ENCODE measurements at places on chromosomes 1 and 21.

DNA sequence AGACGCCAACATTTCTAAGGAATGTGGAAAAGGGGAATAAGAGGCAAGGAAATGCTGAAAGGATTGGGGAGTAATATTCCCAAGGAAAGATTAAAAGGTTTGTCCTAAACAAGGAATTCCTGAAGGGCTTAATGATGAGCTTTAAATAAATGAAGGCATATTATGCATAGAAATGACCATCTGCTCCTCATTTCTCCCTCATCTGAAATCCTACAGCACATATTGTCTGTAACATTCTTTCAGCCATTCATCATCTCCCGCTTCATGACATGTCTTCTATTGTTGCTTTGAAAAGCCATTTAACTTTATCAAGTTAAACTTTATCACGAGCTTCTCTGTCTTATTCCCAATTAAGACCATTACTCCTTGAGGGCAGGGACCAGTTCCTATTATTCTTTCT lies 608.7 kb upstream of the PLXNA2 start:
- DNase-seq, result no peak

- no peak for DNase-seq
Measured at GRCh38 chr1:151533870-151534269, 6.2 kb upstream of the TUFT1 start.

- no peak for DNase-seq
Measured at GRCh38 chr1:185570962-185571361, 163.2 kb upstream of the HMCN1 start.

- no peak for DNase-seq
Measured at GRCh38 chr1:119878171-119878570, 18.1 kb downstream of the ADAM30 start.

DNA sequence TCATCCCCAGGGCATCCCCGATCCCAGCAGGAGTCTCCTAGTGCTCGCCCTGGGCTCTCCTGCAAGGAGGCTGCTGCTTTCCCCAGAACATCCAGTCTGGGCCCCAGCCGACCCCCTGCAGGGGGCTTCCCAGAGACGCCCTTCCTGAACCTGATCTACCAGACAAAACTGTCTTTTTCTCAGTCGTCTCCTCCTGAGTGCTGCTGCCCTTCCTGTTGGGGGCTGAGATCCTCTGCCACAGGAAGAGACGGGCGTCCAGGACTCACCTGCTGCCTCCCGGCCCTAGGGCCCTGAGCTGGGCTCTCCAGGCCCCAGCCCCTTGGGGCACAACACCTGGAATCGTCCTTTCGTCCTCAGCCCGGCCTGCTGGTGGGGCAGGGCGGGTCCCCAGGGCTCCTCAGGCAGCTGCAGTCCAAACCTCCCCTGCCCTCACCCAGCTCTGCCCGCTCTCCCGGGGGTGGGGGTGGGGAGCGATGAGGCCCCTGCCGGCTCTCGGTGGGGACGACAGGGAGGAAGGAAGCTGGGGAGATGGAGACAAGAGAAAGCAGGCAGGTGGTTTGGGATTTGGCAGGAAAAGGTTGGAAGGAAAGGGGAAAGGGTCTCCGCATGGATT lies 36.9 kb downstream of the TP73 start:
- no peak for DNase-seq

- no peak for DNase-seq
Measured at GRCh38 chr21:43786300-43786806, 3.0 kb upstream of the RRP1 start.

- no peak for DNase-seq
Measured at GRCh38 chr1:55593298-55593697, 378.1 kb upstream of the USP24 start.

DNA sequence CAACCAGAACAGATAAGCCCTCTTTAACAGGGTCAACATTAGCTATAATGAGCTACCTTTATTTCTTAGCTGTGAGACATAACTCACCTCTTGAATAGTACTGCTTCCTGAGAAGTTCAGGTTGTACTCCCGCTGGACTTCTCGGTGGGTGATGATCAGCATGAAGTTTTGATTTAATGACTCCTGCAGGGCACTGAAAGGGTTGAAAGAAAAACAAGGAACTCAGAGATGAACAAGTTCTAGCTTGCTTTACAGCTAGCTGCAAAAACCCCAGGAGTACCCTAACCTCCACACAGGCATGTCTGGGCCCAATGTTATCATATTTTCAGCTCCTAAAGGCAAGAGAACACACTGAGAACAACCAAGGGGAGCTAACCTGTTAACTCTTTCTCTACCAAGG lies 254.4 kb downstream of the FAF1 start:
- no peak for DNase-seq

DNA sequence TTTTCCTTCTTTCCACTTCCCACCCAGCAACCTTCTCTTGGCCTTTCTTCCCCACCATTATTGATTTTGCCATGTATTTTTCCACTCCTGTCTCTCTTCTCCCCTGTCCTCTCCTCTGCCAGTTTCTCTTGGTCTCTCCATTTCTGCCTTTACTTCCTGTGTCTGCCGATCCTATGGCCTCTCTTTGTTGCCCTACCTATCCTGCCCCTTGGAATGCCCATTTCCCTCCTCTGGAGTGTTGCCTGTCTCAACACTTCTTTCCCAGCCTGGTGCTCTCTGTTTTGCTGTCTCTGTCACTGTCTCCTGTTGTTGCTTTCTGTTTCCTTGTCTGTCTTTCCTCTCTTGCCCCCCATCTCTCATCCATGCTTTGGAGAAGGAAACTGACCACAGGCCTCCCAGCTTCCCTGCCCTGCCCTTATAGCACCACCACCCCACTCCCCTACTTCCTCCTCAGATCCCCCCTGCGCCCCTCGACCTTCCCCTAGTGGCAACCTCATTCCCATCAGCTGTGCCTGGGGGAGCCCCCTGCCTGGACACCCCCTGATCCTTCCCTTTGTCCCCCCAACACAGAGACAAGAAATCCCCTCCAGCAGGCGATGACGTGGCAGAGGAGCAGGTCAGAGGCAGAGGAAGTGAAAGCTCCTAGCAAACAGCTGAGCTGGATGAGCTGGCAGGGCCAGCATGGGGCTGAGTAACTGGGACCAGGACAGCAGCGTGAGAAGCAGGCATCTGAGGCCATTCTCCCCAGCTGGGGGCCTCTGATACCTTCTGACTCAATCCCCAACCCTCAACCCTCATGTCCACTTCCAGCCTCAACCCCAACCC lies 6.6 kb upstream of the ETV3L start:
- DNase-seq, result no peak

- peak; percentile 92 for DNase-seq
Measured at GRCh38 chr1:156060937-156061636, at the start of gene RAB25. Gene RAB25 (plus strand): TSS chr1:156061160. CDS start chr1:156061401, 241 bp downstream.

GRCh38 chr1:3272321-3273045 lies 182.0 kb upstream of the ARHGEF16 start:
- DNase-seq, result no peak

- DNase-seq, result no peak
Measured at GRCh38 chr1:117061986-117062415, 1.9 kb downstream of the TTF2 start.

DNA sequence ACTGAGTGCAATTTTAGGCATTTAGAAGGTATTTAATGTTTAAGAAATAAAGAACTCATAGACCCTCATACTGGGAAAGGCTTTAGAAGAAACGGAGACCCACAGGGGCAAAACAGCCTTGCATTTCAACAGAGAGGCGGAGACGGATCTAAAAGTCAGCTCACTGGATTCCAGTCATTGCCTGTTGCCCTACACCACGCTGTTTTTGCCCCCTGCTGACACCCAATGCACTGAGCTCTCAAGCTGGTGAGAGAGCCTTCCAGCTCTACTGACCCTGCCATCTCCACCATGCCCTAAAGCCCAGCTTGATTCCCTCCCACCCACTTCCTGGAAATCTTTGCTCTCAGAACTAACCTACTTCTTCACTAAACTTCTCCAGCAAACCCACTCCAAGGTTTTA lies 7.2 kb upstream of the TRAF3IP3 start:
- DNase-seq, result no peak

- DNase-seq, result peak; percentile 79
Measured at GRCh38 chr1:61184040-61184713, 101.8 kb downstream of the NFIA start.

GRCh38 chr1:234001817-234002216 lies 97.3 kb downstream of the SLC35F3 start:
- DNase-seq, result no peak

DNA sequence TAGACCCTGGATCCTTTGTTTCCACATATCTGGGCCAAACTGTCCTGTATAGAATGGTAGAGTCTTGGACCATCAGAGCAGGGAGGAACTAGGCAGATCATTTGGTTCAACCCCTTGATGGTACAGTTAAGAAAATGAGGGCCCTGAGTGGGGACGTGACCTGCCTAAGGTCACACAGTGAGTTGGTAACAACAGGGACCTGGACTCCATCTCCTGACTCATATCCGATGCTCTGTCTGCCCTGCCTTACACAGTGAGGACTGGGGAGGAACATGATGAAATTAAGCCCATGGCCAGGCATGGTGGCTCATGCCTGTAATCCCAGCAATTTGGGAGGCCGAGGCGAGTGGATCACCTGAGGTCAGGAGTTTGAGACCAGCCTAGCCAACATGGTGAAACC lies 440.2 kb downstream of the PTPRU start:
- DNase-seq, result no peak

GRCh38 chr1:78068681-78069283 lies 23.0 kb downstream of the GIPC2 start:
- DNase-seq, result no peak

DNA sequence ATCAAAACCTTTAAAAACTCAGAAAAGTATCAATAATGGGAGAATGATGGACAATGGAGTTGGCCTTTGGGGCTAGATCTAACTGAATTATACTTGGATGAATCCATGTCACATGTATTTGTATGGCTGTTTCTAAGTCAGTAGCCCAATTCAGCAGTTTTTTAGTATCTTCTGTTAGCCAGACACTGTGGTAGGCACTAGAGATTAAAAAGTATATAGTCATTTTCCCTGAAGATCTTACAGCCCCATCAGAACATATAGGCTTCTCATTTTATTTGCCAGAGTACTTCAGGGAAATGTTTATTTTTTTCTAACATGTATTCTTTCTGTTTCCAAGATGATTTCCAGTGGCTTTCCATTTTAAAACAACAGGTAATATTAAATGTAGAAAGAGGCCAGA lies 273.7 kb downstream of the NFIA start:
- no peak for DNase-seq

Data from DMS153 (cell line).